ENCODE measurements at places on chromosomes 2 and 18.
A peak's percentile ranks its signal among the peaks of the same experiment; 100 is the strongest.

DNA sequence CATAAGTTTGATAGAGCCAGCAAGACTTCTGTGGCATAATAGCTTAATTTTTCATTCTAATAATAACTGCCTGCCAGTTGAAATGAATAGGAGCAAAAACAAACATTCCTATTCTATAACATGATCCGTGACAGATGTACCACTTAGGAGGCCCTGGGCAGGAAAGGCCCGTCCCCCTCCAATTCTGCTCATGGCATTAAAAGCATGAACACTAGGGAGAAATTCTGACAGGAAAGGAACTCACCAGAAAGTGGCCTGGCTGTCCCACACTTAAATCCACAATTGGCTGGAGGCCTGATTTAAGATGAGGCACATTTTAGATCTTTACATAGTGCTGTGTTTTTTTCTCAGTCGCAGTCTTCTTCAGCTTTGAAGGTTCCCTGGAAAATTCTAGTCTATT lies 261.9 kb upstream of the ETAA1 start:
- no peak for DNase-seq

GRCh38 chr2:20737505-20737904 lies 70.6 kb downstream of the GDF7 start:
- no peak for DNase-seq

DNA sequence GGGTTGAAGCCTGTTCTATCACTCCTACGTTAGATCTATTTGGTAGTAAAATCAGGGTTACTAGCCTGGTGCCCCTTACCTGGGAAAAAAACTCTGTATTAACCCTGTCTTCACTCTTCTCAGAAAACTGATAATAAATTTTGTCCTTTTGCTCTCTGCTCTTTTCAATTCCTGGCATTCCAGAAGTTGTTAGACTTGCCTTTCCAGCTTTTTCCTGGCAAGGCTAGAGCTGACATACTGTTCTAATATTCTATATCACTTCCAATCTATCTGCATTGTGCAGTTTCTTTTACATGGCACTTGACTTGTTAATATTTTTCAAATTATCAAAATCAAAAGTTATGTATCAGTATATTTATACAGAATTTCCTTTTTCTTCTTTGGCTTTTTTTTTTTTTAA lies 162.2 kb downstream of the FIGN start:
- no peak for DNase-seq

- DNase-seq: no peak
These were observed 99.9 kb upstream of the ZFP36L2 start for GRCh38 chr2:43326101-43326825.

DNA sequence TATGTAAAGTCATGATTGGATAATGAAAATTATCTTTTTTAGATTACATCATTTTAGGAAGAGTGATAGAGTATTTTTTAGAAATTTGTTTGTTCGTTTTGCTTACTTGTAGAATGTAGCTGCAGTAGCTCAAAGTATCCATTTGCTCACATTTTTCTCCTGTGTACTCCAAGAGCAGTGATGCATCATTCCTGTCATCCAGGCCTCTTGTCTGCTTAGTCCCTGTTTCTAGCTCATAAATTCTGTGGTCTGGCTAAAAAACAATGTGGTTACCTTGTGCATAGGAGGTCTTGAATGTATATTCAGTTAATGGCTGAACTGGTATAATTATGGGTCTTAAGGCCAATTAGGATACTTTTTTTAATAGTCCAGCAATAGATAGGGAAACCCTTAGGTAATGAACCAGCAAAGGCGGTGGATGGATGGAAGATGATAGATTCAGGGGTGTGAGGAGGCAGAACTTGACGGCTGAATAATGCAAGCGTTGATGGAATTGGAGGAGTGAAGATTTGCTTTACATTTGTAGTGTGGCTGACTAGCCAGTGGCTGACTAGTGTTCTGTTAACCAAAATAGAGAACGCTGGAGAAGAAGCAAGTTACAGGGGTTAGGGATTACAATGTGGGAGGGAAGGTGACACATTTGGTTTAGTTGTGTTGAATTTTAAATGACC lies 145.0 kb downstream of the ZNF407 start:
- DNase-seq: peak; percentile 41

DNA sequence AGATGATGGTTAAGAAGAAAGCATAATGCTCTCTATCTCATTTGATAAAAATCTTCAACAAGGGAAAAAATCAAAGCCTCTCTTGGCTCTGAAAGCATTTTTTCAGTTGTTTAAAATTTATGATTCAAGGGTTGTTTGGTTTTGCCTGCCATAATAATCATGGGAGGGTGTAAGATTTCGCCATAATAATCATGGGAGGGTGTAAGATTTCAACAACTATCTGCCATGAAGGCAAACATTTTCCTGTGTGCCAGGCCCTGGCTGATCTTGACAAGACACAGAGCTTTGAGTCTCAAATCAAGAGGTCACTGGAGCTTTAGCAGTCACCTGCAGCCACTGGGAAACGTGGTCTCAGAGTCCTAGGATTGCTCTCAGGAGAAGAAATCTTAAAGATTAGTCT lies 175.1 kb upstream of the PIEZO2 start:
- peak; percentile 23 for DNase-seq

- no peak for DNase-seq
These were observed 4.1 kb downstream of the SRSF7 start for GRCh38 chr2:38747007-38747424.

- no peak for DNase-seq
These were observed 27.7 kb downstream of the GRB14 start for GRCh38 chr2:164593541-164593940.

GRCh38 chr18:34976899-34977837 lies 64.0 kb upstream of the MAPRE2 start:
- DNase-seq: peak; percentile 20

DNA sequence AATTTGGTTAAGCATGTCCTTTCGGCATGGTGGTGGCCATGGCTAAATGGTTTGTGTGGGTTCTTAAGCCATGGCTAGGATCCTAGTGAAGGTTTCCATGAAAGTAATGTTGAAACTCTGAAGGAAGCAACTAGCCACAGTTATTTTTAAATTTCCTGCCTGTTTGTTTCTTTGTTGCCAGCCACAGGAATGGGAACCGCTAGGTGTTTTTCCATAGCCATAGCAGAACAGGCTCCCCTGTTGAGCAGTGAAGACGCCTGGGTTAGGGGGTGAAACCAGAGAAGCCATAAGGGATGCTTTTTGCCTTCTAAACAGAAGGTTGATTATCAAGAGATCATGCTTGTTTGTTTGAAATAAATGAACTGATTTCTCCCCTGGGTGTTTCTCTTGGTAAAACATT lies 60.1 kb upstream of the CHMP1B start:
- DNase-seq: no peak

- DNase-seq: no peak
These were observed 10.8 kb upstream of the ITGA6 start for GRCh38 chr2:172416447-172417058.

- no peak for DNase-seq
These were observed 267.1 kb downstream of the EIPR1 start for GRCh38 chr2:3110555-3110954.

DNA sequence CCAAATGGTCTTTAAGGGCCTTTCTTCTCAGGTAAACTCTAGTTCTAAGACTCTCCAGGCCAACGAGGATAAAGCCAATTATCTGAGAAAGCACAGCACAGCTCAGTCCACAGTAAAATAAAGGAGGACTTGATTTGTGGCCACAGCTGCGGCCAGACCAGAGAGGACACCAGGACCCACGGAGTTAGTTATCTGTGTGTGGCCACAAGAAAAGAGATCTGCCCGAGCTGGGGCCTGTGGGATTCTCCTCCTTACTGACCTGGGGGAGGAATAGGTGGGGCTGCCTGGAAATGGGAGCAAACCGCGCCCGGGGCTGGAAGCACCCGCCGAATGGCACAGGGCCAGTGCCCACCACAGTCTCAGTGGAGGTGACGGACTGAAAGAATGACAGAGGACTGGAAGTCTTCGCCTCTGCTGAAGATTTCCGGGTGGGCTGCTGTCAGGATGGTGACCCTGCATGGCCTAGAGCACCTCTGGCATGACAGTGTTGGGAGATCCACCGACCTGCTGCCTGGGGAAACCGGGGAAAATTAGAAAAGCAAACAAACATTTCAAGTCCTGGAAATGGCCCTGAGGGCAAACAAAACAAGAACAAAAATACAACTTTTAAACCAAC lies 13.3 kb downstream of the PROC start:
- DNase-seq: no peak

GRCh38 chr2:7748717-7749415 lies 831.7 kb downstream of the RNF144A start:
- DNase-seq: peak; percentile 31

DNA sequence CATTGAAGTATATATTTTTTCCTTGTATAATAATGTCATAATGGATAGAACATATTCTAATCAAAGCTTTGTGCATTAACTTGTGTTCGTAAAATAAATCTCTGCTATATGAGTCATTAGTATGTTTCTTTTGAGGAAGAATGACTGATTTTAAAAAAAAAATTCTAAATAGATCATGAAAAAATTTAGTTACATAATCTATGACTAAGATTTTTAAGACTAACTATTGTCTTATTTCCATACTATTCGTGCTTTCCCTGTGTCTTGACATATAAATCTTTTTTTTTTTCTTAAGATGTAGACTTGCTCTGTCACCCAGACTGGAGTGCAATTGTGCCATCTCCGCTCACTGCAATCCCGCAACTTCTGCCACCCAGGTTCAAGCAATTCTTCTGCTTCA lies 226.1 kb downstream of the DSEL start:
- DNase-seq: peak; percentile 23

DNA sequence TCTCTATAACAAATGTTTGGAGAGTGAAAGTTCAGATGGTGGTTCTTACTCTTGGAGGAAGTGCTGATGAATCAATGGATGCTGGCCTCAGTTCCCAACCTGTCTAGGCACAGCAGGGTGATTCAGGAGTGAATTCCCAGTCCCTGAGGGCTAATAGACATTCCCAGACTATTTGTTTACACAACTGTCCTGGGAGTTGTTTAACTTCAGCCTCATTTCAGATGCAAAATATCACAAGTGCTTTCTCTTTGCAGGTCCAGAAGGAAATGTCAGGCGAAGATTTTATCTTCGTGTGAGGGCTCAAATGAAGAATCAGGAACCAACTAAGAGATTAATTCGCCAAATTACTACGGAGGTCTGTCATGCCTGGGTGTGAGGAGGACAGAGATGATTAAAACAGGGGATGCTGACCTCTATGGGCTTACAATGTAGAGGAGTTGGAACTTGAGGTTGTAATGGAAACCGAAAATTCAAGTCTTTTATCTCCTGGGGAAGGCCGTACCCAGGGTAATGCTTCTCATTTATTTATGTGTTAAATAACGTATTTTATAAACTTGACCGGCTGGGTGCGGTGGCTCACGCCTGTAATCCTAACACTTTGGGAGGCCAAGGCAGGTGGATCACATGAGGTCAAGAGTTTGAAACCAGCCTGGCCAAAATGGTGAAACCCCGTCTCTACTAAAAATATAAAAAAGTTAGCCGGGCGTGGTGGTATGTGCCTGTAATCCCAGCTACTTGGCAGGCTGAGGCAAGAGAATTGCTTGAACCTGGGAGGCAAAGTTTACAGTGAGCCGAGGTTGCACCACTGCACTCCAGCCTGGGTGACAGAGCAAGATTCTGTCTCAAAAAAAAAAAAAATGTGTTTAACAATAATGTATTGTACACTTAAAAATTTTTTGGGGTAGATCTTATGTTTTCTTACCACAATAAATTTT lies 38.7 kb upstream of the SLC1A4 start:
- DNase-seq: peak; percentile 45

DNA sequence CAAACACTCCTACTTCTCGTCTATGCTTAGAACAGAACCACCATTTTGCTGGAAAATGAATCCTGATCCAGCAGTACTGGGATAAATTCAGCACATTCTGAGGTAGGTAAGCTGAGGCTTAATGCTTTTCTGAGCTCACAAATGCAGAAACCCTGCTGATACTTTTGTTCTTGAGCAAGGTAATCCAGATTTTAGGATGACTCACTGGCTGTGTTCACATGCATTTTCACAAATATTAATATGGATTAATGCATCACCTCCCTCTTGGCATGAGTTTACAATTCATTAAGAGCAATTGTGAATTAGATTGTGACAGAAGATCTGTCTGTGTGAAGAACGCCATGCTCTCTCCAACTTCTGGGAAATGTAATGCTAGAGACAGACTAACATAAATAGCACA lies 42.2 kb downstream of the RAD51AP2 start:
- DNase-seq: no peak

DNA sequence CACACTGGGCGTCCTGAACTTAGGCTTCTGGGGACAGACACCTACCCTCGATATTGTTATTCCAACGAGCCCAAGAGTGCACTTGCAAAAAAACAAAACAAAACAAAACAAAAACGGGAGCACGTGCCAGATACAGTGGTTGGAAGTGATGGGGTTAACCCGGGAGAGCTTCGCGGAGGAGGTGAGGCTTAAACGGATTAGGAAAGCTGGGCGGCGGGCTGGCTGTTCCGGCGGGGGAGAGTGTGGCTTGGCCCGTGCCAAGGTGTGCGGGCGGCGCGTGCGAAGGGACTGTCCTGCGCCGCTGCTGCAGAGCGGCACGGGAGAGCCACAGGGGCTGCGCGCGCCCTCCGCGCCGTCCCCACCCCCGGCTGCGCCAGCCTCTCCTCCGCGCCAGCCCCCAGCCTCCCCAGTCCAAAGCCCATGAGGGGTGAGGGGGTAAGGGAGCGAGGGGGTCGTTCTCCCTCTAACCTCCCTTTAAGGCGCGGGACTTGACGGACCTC lies 1.5 kb upstream of the SLC30A3 start:
- no peak for DNase-seq

- DNase-seq: no peak
These were observed 74.6 kb upstream of the UNC80 start for GRCh38 chr2:209696836-209697711.

GRCh38 chr2:148989882-148990493 lies 48.5 kb upstream of the LYPD6B start:
- peak; percentile 84 for DNase-seq

DNA sequence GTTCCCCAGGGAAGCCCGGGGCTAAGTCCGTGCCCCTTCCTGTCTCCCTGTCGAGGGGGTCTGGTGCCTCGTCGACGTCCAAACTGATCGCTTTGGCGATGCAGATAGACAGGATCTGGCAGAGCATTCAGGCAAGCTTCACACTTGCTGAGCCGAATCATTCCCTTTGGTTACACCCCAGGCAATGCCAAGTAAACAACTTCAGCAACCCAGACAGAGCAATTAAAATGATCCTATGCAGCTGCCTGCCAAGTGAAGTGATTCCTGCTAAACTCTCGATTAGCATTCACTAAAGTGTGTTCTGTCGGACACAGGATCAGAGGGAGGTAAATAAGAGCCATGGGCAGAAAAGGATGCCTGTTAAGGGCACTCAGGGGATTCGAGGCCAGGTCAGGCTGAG lies 108.2 kb upstream of the RAB12 start:
- DNase-seq: no peak

- no peak for DNase-seq
These were observed 212.0 kb upstream of the RAB6C start for GRCh38 chr2:129767346-129768035.

DNA sequence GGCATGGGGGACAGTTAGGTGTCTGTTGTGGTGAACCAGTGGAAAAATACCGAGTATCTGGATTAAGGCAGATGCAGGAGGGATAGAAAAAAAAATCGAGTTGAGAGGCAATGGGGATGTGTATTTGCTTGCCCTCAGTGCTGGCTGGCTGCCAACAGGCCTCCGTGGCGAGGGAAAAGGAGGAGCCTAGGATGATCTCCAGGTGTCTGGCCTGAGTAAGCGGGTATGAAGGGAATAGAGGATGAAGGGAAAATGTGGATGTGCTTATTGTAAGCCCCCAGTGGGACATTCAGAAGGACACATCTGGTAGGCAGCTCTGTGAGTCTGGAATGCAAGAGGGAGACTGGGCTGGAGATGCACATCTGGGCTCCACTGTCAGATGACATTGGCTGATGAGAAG lies 22.8 kb downstream of the KCNS3 start:
- DNase-seq: peak; percentile 6

Data from fibroblast of mammary gland (primary cell).